NB4 (cell line): ENCODE measurements at places on chromosomes 12 and 14.
A peak's percentile ranks its signal among the peaks of the same experiment; 100 is the strongest.

GRCh38 chr12:75641031-75641780 lies 129.8 kb upstream of the KRR1 start:
- DNase-seq = peak; percentile 92

DNA sequence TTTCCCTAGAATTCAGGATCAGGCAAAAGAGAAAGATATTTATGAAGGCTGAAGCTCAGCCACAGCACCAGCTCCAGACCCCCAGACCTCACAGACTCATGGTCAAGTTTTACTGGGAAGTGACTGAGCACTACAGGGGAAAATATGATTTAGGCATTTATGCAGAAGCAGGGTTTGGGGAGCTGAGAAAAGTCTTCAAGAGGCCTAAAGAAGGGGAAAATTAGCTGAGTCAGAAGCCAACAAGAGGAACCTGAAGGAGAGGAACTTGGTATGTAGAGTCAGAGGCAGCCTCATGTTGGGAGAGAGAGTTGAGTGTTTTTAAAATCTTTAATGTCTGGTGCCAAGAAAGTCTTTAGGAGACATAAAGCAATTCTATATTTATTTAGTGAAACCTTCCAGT lies 63.0 kb downstream of the FOS start:
- DNase-seq = peak; percentile 90

- DNase-seq = no peak
Measured at GRCh38 chr12:16726879-16727278, 120.9 kb upstream of the LMO3 start.

GRCh38 chr12:32615441-32615840 lies 63.7 kb upstream of the DNM1L start:
- no peak for DNase-seq

GRCh38 chr12:22656376-22656775 lies 31.4 kb downstream of the ETNK1 start:
- no peak for DNase-seq

DNA sequence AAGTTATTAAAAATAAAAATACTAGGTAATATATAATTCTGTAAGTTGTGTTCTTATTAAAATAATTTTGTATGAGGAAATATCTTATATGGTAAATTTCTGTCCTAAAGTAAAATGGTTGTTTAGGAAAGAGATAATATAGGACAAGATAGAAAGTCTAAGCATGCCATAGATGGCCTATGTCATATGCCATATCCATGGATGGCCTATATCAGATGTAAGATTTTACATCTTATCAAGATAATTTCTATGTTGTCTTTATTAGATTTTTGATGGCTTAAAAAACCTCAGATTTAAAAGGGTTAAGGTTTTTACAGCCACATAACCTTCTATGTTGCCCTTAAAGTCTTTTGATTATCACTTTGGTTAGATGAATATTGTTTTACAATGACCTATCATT lies 52.6 kb downstream of the CATSPERB start:
- DNase-seq = no peak

DNA sequence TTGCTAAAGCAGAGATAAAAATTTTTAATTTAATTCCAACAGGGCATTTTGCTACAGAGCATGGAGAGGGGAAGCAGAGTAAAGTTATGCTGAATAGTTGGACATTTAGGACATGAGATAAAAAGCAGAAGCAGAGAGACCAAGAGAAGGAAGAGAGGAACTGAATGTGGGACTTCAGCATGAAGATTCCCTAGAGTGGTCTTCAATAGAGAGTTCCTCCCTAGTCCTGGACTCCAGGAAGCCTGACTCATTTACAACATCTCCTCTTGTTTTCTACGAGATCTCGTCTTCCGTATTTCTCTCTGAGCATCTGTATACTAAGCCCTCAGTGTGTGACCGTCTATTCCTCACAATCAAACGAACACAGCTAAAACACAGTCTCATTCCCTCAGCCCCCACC lies 35.2 kb upstream of the IFT81 start:
- peak; percentile 71 for DNase-seq

DNA sequence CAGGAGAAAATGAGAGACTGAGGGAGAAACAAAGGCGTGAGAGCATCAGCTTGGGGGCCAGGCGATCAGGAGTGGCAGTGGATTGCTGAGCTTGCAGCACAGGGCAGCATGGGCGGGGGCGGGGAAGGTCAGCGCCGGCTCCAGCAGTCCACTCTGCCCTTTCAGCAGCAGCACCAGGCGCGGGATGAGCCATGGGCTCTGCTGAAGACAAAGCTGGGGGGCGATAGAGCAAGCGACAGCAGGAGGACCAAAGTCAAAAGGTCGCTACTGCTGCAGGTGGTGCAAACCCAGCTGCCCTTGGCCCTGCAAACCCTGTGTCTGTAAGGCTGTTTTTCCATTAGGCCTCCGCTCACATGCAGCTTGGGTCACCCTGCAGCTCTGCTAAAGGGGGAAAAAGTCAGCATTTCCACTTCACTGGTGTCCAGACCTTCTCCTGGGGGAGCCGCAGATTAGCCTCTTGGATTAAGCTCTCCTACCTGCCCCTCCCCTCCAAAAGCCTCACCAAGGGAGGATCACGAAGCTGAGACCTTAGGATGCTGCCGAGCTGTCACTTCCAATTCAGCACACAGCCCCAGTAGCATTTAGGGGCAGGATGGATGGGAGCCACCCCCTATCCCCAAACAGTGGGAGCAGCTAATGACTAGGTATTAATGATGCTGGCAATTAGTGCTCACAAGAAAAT lies 204.8 kb downstream of the DPF3 start:
- DNase-seq = no peak

DNA sequence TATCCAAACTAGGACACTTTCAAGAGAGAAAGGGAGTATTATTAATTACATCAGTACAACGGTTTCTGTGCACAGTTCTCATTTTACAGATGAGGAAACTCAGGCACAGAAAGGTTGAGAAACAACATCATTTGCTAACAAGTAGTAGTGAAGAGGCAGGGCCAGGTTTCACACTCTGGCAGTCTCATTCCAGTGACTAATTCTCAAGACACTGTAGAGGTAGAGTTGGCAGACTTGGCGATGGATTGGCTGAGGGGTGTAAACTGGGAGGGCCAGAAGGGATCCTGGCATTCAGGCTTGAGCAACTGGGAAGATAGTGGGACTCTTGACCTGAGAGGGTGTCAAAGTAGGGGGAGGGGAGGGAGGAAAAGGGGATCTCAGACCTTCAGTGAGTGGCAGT lies 73.8 kb upstream of the BDKRB2 start:
- no peak for DNase-seq

DNA sequence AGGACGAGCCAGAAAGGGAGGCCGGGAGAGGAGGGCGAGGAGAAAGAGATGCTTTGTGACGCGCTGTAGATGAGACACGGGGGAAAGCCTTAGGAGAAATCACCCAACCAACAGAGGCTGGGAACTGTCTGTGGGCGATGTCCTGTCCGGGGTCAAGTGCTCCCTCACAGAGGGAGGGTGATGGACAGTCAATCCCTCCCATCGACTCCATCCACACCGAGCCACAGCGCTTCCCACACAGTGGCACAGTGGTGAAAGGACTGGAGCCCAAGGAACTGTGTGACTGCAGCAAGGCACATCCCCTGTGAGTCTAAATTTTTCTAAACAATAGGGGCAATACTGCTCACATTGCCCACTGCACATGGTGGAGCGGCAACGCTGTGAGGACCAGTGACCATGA lies 89.1 kb downstream of the TTC7B start:
- no peak for DNase-seq

GRCh38 chr12:9864913-9865675 lies 4.1 kb downstream of the CLEC2B start:
- DNase-seq = no peak

GRCh38 chr14:101043891-101044290 lies 140.4 kb upstream of the RTL1 start:
- DNase-seq = no peak

- DNase-seq = no peak
Measured at GRCh38 chr12:30088259-30088995, 304.7 kb upstream of the TMTC1 start.

DNA sequence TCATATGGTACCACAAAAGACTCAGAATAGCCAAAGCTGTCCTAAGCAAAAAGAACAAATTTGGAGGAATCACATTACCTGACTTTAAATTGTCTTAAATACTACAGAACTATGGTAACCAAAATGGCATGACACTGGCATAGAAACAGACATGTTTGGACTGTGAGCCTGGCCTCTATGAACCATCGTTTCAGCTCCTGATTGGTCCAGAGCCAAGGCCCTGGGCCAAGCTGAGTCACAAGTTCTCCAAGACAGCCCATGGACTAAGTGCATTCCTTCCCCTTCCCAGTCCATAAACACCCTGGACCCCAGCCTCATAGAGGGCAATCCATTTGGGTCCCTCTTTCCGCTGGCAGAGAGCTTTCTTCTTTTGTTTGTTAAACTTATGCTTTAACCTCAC lies 12.1 kb upstream of the PRR4 start:
- no peak for DNase-seq

DNA sequence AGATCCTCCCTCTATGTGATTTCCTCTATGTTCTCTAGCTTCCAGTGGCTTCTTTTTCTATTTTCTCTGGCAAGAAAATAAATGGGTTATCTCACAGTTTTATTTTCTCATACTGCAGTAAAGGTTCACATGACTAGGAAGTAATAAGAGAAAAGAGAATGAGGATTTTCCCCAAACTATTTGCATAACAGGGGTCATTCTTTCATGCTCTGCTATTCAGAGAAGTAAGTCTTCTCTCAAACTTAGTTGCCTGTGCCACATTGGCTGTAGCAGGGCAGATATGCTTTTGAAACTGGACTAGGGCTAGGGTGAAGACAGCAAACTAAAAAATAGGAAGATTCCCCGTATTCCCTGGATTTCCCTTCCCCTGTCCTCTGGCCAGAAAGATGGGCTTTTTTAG lies 57.4 kb downstream of the ACSM4 start:
- no peak for DNase-seq

GRCh38 chr14:104290058-104290667 lies 151.8 kb downstream of the KIF26A start:
- DNase-seq = no peak
